ENCODE measurements at places on chromosomes 5 and 9. TPM values are rescaled to one million over a fixed set of nuclear protein-coding genes. Genes with fewer than 3 reads are reported as not detected.
A peak's percentile ranks its signal among the peaks of the same experiment; 100 is the strongest.

The WDR38 gene
- total RNA-seq: not detected

The LOX gene
- not detected for total RNA-seq

The SOX30 gene
- 0.11 TPM for total RNA-seq

The EQTN gene
- total RNA-seq: not detected

The QRFP gene
- total RNA-seq: not detected

The GMCL2 gene
- total RNA-seq: not detected

The LRRC14B gene
- total RNA-seq: not detected

DNA sequence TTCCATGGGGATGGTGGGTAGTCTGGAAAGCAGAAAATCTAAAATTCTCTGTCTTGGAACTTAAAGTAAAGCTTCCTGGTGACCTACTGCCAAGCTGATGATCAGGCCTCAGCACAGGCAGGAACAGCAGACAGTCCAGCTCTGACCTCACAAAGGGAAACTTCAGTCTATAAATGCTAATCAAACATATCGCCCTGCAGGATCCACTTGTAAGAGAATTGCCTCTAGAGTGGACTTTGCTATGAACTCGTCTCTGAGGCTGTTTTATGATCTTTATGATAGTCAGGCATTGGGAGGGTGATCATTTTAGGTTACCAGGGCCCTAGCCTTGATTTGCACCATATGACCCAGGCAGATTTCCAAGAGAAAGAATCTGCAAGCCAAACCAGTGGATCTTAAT, 67.6 kb upstream of the SELENOP start:
- DNase-seq: no peak

DNA sequence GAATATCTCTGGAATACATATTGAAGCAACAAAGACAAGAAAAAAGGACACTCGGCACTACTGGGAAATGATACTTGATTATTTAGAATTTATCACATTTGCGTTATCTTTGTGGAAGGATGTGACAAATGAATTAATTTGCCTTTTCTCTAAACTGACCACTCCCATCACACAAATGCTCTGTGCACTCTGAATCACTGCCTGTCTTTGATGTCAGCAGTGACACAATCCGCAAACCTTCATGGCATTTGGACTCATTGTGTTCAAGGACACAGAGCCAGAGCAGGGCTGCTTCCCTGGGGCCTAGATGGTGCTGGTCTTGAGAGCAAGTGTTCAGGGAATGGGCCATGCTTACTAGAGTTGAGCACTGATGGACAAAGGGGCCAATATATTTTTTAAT, 4.9 kb upstream of the KIF4B start:
- no peak for DNase-seq

GRCh38 chr5:80141147-80141671, 106.1 kb downstream of the THBS4 start:
- DNase-seq: no peak

DNA sequence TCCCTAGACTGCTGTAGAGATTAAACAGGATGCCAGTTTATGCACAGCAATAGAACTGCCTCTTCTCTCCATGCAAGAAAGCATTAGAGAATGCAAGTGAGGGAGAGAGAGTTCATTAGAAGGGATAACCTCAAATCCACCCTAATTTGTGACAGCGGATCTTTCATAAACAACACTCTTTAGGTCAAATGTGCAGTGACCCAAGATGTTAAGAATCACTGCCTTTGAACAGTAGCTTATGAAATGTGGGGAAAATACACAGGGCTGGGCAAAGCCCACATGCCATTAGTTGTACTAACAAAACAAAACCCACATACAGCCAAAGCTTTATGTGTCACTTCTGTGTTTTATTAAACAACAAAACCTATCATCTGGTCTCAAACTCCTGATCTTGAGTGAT, 36.2 kb upstream of the POU4F3 start:
- DNase-seq: no peak

- DNase-seq: peak; percentile 40
Measured at GRCh38 chr5:669111-669841, 23.9 kb downstream of the TPPP start.

DNA sequence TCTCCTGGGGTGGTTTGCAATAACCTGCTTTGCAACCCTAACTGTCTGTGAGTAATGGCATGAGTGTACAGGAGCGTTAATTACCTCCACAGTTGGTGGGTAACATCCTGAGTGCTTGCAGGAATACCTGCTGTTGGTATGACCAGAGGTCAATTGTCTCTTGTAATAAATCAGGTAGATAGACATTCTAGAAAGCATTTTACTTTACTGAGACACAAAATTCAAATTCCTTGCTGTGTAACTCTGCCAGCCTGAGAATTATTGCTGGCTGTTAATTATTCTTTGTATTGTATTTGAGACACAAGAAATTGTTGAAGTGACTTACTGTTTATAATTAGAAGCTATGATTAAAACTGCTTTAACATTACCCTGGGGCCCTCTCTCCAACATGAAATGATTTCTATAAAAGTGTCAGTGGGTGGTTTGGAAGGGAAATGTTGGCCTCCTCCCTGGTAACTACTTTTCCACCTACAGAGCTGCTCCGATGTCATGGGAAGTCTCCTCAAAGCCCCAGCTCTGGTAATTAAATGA, 150.8 kb upstream of the ADCY2 start:
- DNase-seq: no peak

- peak; percentile 64 for DNase-seq
Measured at GRCh38 chr9:113056191-113057106, at the start of gene ZFP37. Gene ZFP37 (minus strand): TSS chr9:113056724. CDS start chr9:113056688, 36 bp downstream.

- no peak for DNase-seq
Measured at GRCh38 chr5:144427866-144428265, 257.2 kb downstream of the KCTD16 start.

GRCh38 chr9:512555-513272, 298.0 kb downstream of the DOCK8 start:
- no peak for DNase-seq

GRCh38 chr9:93100276-93100636, 4.2 kb downstream of the CARD19 start:
- peak; percentile 30 for DNase-seq

DNA sequence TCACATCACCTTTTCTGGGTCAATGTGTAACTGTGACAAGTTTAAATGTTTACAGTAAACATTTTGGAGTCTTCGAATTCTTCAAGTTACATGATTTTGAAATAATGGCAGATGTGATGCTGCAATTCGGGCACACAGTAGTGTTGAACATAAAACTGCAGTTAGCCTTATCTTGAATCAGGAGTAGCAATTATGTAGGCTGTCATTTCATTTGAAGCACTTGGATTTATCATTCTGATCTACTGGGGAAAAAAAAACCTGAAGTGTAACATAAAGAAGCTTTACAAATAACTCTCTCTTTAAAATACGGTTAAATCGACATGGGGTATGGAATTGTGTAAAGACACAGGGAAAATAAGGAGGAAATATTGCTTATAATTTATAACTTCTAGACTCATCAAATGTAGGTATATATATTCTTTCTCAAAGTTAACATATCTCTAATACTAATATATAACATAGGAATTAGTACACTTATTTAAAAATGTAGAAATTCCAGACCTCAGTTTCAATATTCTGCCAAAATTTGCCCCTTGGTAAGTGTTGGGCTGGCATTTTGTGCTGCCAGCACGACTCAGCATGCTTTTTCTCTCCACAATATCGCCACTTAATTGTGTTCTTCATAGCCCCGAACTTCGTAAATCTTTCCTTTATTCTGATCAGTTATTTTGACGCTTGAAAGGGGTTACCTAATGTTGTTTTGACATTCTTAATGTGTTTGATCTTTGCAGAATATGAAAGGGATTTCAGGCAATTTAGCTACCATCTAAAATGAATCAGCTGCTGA, 226.7 kb downstream of the PRR16 start:
- DNase-seq: no peak

DNA sequence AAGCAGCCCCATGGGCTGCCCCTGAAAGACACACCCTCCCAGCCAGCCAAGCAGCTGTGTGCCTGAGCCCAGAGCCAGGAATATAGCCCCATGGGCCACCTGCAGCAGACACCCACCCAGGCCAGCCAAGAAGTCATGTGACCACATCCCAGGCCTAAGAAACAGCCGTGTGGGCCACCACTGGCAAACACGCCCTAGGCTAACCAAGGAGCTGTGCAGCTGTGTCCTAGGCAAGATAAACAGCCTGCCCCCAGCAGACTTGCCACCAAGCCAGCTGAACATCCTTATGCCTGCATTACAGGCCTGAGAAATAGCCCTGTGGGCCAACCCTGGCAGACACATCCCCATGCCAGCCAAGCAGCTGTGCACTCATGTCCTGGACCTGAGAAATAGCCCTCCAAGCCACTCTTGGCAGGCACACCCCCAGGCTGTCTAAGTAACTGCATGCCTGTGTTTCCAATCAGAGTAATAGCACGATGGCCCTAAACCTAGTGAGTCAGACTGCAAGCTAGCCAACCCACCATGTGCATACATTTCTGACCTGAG, 143.0 kb downstream of the ADAMTS6 start:
- no peak for DNase-seq

GRCh38 chr9:121141706-121142105, 60.0 kb downstream of the RAB14 start:
- no peak for DNase-seq

DNA sequence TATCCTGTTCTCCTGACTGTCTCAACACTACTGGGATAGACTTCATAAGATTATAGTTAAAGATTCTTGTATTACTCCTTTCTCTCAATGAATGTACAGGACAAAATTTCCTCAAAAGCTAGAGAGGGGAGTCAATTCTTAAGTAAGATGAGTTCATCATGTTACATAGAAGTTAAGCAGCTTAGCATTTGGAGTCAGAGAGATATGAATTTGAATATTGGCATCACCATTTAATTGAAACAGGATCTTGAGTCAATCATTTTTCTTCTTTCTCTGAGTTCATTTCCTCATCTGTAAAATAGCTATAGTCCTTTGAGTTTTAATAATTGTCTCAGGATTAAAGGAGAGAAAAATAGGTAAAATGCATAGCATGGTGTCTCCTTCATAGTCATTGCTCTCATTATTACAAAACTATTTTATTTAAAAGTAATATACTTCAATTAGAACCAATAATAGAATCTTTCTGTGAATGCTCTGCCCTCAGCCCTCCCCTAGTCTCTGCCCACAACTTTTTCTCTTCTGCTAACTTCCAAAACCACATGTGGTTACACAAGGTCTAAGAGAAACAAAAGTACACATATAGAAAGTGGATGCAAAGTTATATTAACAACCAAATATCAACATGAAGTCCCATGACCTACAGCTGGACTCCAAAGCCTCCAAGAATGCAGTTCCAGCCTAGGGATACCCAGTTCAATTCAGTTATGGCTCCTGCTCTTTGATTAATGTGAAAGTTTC, 265.6 kb downstream of the TLE1 start:
- DNase-seq: no peak

GRCh38 chr5:72221099-72221498, 98.9 kb downstream of the MRPS27 start:
- no peak for DNase-seq

DNA sequence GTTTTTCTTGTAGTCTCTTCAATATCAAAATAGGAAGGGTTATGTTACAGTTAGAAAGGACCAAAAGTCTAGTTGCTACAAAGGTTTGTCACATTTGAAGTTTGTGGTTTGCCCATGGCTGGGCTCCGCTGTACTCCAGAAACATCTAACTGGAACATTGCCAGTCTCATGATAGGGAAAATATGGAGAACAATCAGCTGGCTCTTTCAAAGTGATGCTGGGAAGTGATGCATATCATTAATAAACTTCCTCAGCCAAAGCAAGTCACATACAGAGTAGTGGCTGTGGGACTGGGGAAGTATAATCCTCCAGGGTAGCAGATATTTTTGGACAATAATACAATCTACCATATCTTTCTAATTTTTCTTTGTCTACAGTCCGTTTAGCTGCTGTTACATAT, 8.8 kb downstream of the BTF3 start:
- DNase-seq: no peak

- no peak for DNase-seq
Measured at GRCh38 chr5:111584651-111585050, 72.3 kb upstream of the STARD4 start.

DNA sequence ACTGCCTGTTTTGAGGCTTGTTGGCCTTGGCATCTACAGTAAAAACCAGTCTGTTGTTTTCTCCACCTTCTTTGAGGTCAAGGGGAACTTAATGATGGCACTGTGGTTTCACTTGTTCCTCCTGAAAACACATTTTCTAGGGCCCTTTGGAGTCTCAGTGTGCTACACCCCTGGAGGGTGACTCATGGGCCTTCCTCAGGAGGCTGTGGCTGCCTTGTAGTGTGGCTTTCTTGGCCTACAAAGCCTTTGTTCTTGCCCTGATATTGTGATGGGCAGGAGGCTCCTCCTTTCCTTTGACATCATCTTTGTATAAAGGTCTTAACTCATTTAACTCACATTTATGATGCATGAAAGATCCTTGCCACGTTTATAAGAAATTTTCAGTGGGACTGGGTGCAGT, 56.3 kb upstream of the GPBP1 start:
- peak; percentile 72 for DNase-seq

DNA sequence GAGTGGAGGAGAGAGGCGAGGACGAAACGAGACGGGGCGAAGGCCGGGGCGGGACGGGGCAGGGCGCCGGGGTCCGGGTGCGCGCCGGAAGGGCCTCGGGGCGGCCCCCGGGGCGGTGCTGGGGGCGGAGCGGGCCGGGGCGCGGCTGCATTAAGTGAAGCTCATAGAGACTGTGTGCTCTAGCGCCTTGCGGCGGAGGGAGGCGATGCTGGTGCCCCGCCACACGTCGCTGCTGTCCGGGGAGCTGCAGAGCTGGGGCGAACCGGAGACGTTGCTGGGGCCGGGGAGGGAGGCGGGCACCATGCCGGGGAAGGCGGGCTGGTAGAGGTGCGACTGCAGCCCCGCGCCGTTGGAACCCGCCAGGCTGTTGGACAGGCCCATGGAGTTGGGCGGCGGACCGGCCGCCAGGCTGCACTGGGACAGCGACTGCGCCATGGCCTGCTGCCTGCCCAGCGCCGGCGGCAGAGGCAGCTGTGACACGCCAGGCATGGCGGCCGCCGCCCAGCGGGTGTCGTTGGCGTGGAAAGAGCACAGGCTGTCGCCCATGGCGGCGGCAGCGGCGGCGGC, 8.3 kb downstream of the OTP start:
- DNase-seq: no peak

Data from CD8-positive, alpha-beta memory T cell (primary cell).